ENCODE measurements at places on chromosomes 6 and 20. TPM values are rescaled to one million over a fixed set of nuclear protein-coding genes. Genes with fewer than 3 reads are reported as not detected.

CST7 gene
- not detected for total RNA-seq

NINL gene
- 5.7 TPM for total RNA-seq

FYN gene
- total RNA-seq: 158 TPM

RAB44 gene
- total RNA-seq: 0.03 TPM

ENTPD6 gene
- total RNA-seq: 89.7 TPM

AIF1 gene
- not detected for total RNA-seq
